GM18507 (cell line): ENCODE measurements at places on chromosomes 1 and 21.
A peak's percentile ranks its signal among the peaks of the same experiment; 100 is the strongest.

DNA sequence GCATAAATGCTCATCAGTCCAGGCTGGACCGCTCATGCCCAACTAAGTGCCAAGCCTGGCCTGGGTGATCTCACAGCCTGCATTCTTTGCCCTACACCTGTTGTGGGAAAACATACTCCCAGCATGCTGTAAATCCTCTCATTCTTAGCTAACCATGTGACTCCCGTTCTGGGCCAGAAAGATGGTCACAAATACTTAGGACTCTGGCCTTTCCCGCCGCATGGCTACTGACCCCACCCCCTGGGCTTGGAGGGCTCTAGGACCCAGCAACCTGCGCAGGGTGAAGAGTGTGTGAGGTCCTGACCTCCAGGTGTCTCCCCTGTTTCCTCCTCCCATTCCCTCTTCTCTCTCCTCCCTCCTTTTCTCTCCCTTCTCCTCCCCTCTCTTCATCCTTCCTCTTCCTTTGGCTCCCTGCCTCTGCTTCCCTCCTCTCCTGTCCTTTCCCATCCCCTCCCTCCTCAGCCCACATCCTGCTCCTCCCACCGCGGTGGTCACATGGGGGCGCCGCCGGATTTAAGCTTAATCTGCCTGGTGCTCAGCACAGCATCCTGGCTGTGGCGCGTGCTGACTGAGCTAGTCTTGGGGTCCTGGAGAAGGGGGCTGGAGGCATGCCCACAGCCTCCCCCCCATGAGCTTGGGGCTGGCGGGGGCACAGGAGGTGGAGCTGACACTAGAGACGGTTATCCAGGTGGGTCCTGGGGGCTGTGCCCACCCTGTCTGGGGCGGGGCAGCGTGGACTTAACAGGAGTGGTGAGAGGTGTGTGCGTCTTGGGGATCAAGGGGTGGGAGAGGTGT lies at the start of gene CROCC:
Gene CROCC (plus strand): TSS at position 541 of the 795 bp plus-strand sequence. CDS start 88 bp downstream, at position 629.
- no peak for DNase-seq

DNA sequence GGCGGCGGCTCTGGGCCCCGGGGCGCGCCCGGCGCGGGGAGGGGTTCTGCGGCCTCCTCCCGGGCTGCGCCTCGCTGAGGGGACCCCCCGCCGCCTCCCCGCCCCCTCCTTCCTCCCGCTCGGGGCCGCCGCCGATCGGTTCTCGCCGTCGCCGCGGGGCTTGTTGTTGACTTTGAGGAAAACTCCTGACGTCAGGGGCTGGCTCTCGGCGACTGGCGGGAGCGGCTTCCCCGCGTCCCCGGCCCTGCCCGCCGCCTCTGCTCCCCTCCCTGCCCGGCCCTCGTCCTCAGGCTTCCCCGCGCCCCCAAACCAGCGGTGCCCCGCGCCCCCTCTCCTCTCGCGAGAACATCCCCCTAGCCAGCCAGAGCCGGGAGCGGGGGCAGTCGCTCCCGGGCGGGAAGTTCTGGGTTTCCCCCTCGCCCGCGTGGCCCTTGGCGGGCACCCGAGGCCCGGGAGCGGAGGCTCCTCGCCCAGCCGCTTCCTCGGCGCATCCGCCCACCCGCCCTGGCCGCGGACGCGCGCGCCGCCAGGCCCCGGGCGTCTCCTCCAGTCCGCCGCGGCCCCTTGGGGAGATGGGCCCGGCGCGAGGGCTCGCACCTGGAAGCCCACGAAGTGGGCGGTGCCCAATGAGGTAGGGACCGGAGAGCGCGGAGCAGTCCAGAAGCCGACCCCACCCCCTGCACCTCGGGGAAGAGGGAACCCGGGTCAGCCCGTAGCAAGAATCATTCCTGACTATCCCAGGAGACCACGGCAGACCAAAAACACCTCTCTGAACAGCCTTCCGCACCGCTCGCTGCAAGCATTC lies 611 bp upstream of the AKT3 start:
- peak; percentile 43 for DNase-seq

GRCh38 chr1:197633447-197634078 lies 141.7 kb downstream of the DENND1B start:
- DNase-seq: no peak

DNA sequence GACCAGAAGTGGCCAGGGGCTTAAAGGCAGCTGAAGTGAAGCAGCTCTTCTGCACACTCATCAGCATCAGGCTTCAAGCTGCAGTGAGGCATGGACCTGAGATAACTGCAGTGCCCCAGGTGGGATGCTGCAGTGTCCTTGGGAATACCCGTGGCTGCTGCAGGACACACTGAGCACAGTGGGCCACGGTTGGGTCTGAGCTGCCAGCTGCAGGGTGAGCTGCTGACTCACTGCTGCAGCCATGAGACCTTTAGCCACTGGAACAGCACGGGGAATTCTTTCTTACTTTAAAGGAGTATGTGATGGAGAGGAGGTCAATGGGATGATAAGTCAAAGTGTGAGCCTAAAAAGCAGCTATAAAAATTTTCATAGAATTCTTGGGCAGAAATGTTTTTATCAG lies 102.1 kb downstream of the XCL2 start:
- no peak for DNase-seq

DNA sequence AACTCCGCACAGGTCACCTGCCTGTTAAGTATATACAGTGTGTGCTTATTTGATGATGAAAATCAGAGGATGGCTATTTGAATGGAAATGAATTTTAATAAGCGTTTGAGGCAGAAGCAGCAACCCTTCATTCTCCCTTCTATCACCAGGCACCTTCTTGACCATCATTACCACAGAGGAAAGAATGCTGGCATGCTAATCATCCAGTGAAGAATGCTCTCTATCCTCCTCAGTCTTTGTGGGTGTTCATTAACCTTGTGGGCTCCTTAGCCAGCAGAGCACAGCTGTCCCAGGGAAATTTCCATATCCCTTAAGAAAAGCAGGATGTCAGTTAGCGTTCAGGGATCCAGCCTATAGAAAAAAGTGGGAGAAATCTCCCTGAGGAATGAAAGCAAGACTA lies 428.0 kb upstream of the CAMK1G start:
- no peak for DNase-seq

DNA sequence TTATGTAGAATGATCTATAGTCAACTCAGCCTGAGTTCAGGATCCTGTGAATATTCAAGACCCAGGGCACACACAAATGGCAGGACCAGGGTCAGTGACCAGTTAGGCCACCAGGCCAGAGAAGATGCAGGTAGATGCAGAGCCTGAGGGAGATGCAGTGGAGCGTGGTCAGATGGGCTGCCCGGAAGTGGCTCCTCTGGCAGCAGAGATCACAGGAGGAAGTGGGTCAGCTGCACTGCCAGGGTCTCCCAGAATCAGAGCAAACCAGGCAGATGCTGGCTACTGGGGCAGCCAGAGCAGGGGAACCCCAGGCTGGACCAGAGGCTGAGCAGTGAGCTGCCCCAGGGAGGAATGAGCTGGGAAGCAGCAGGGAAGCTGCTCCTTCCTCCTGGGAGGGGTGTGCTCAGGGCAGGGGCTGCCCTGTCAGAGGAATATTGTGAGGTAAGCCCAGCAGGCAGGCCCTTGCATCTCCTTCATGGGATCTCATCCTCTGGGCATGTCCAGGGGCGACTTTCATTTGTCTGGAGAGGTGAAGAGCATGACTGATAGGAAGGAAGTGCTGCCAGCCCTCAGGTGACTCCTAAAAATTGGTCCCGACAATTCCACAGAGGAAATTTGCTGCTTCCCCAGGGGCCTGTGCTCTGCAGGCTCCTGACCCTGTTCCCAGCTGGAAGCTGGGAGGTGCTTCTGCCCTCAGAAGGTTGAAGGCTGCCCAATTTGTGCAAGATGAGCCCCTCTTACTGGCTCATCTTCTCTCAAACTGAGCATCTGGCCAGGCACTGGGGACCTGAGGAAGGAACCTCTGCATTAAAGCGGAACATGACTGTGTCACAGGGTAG lies 49.3 kb downstream of the STUM start:
- DNase-seq: no peak

DNA sequence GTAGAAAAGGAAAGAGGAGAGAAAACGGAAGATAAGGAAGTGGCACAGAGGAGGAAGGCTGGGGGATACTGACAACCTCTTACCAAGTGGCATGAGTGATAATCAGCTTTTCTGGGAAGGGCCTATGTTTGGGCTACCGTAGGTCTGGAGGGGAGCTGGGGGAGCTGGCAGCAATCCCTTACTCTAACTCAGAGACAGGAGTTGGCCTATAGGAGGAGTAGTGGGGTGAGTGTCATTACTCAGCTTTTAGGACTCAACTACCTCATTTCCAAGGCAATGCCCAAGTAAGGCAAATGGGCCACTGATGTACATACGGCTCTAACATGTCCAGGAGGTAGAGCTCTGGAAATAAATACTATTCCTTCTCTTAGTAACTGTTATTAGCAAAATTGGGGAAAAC lies 48.7 kb upstream of the DMRTA2 start:
- no peak for DNase-seq

DNA sequence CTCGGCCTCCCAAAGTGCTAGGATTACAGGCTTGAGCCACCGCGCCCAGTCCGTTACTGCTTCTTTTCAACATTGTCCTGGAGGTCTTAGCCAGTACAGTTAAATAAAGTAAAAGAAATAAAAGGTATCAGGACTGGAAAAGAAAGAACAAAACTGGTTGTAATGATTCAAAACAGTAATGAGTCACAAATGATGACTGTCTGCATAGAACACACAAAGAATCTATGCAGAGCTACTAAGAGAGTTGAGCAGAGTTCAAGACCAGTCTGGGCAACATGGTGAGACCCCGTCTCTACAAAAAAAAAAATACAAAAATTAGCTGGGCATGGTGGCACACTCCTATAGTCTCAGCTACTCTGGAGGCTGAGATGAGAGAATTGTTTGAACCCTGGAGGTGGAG lies 23.4 kb downstream of the BCAR3 start:
- DNase-seq: no peak

DNA sequence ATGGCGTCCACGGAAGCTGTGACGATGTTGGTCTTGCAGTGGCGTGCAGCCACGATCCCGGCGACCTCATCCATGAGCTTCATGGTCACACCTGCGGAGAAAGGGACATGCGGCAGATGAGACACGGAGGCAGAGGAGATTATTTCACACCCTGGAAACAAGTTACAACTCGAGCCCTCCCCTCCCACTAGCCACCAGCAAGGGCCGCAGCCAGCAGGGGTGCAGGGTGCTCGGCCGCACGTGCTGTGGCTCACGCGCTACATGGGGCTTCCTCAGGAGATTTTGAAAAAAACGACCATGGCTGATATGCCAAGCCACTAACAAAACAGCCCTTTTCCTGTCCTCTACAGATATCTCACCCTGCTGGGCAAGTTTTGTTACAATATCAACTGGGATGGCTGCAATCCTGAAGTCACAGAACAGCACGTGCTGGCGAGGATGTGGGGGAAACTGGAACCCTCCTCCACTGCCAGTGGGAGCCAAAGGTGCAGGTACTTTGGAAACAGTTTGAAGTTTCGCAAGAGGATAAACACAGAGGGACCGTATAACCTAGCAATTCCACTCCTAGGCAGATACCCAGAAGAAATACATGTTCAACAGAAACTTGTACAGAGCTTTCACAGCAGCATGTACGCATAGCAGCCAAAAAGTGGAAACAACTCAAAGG lies 34.1 kb upstream of the GPR153 start:
- no peak for DNase-seq

DNA sequence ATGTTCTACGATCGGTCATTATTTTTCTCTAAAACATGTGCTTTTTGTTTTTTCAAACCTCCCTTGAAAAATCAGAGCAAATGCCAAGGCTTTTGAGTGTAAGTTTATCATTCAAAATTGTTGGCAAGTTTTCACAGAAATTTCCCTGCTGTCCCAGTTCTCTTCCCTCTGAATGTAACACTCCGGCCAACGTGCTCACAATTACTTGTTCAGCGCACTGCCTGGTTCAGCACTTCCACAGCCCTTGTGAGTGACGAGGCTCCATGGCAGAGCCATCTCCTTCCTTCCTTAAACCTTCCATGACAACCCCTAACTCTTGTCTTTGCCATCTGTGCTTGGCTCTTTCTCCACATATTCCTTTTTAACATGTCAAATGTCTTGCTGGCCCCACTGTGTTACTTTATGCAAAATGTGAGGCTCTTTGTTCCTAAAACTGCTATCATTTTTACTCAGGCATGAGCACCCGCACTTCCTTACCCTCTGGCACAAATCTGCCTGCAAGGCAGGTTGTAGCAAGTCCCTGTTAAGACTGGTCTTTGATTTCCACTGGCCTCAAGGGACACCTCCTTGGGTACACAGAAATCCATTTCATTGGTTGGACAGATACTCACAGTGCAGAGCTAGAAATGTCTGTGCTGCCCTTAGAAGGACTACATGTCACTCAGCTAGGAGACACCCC lies 142.8 kb downstream of the HUNK start:
- no peak for DNase-seq

- DNase-seq: no peak
Observed at GRCh38 chr1:14716474-14716873, 118.0 kb downstream of the KAZN start.

GRCh38 chr1:89444791-89445190 lies 79.8 kb upstream of the LRRC8B start:
- no peak for DNase-seq

GRCh38 chr1:66893712-66894111 lies 30.9 kb downstream of the DNAI4 start:
- no peak for DNase-seq

GRCh38 chr1:6121021-6121421 lies 59.1 kb downstream of the CHD5 start:
- no peak for DNase-seq

GRCh38 chr1:168723000-168723399 lies 6.0 kb downstream of the DPT start:
- DNase-seq: no peak

- no peak for DNase-seq
Observed at GRCh38 chr1:215360758-215361157, 206.3 kb upstream of the KCTD3 start.

DNA sequence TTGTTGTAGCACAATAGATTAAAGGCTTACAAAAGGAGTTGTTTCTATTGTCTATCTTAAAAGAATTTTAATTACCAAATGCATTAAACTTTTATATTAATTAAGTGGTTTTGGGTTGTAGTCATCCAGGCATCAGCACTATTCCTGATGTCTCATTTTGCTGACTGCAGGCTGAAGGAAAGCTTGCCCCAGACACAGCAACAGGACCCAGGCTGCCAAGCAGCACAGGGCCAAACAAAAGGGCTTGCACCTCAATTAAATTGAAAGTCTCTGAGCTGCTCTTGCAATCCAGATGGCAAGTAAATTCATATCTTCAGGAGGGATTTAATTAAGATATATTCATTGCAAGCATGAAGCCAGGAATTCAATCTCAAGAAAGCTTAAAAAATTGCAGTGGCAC lies 80.7 kb upstream of the CHODL start:
- DNase-seq: no peak

GRCh38 chr1:28170001-28170596 lies 6.4 kb downstream of the PTAFR start:
- DNase-seq: no peak

GRCh38 chr1:22143065-22144033 lies at the start of gene WNT4:
TSS of gene WNT4 (minus strand) at chr1:22143097. CDS start at chr1:22142922, 175 bp downstream.
- peak; percentile 40 for DNase-seq
